ACHN (cell line): ENCODE measurements at places on chromosomes 11 and 22.
A peak's percentile ranks its signal among the peaks of the same experiment; 100 is the strongest.

GRCh38 chr11:36308577-36308976 lies 12.5 kb downstream of the PRR5L start:
- no peak for DNase-seq

DNA sequence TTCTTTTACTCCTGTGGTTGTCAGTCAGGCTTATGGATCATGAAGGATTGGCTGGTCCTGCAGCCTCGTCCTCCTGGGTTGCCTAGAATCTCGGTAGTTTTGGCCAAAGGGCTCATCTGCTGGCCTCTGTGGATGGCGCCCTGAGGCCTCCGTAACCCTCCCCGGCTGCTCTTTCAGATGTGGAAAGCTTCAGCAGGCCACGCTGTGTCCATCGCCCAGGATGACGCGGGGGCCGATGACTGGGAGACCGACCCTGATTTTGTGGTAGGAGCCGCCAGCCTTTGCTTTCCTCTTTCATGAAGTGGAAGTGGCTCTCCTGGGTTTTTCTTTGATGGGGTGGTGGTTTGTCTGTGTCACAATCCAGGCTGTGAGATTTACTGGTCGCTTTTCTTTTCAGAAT lies 8.8 kb downstream of the CTTN start:
- DNase-seq = no peak

DNA sequence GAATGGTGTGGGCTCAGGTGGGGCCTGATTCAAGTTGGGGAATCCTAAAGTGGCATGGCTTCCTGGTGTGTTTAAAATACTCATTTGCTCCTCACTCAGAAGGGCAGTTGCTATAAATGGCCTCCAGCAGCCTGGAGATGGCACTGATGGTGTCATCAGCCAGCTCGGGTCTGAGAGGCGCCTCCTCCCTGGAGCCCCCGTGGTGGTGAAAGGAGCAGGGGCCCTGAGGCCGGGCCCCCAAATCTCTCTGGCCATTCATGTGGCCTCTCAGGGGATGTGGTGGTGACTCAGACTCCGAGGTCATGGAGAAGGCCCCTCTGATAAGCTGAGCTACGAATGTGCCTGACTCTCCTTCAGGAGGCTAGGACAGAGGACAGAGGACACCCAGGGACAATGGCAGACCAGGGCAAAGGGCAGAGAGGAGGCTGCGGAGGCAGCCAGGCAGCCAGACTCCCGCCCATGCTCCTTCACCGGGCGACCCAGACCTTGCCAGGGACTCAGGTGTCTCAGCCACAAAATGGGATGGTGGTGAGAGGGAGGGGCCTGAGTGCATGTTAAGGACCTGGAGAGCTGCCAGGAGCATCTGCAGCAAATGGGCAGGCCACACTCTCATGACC lies 129.2 kb downstream of the CTTN start:
- DNase-seq = no peak

- DNase-seq = no peak
These were observed 21.8 kb upstream of the UPK3A start for GRCh38 chr22:45262931-45263462.

DNA sequence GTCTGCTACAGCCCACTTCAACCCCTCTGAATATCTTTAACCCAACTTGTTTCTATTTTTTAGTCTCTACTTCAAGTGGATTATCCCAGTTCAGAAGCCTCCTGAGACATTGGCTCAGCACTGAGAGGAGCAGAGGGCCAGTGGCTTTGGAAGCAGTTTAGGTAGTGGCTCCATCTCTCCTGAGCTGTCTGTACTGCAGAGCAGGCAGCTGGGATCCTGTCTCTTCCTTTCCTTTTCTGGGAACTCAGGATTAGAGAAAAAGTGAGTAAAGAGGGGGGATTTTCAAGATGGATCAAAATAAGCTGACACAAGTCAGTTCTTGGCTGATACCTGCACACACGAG lies 512.0 kb downstream of the OPCML start:
- DNase-seq = no peak

GRCh38 chr11:123628936-123629683 lies 25.3 kb downstream of the SCN3B start:
- no peak for DNase-seq

GRCh38 chr11:59291228-59291627 lies 67.5 kb upstream of the OR5AN1 start:
- DNase-seq = no peak

DNA sequence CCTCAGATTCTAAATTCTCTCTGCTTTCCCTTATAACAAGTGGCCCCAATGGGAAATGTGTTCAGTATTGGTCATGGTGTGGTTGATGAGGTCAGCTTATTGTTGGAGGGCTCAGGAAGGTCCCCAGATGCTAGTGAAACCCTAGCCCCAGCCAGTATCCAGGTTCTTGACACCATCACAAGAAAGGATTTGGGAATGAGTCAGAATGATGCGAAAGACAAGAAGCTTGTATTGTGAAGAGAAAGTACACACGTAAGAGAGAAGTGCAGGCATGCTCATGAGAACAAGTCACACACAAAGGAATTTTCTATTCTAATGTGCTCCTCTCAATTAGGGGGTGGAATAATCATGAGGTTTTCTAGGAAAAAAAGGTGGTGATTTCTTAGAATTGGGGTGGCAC lies 34.9 kb upstream of the TRPC6 start:
- no peak for DNase-seq

GRCh38 chr22:37351232-37351631 lies 68.9 kb downstream of the CYTH4 start:
- peak; percentile 7 for DNase-seq

DNA sequence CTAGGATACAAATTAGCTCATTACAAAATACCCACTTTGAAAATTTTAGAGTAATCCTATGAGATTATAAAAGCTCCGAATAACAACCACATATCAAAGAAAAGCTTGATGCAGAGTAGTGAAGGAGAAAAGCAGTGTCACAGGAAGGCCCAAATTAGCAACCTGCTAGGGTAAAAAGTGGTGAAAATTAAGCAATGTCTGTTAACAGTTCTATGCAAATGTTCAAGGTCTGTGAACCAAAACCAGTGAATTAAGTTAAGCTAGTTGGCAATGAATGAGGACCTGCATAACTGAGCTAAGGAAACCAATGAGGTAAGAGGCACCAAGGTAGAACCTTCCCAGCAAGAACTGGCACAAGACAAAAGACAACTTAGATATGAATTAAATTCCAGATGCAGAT lies 29.6 kb downstream of the PRDM10 start:
- DNase-seq = no peak

GRCh38 chr22:17705951-17706900 lies 67.7 kb downstream of the BCL2L13 start:
- DNase-seq = peak; percentile 93

DNA sequence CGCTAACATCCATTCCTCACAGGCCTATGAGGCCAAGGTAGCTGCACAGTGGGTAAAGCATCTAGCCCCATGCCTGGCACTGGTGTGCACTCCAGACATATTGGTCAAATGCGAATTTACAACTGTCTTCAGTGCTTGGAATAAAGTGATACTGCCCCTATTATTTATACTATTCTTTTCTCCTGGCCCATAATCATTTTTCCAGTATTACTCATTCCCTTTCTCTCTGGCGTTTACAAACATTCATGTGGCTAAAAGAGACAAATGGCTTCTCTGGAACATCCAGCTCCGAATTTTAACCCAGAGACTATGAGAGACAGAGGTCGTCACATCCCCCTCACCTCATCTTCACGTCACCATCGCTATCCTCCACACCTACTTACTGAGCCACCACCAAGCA lies 87.2 kb upstream of the PITPNB start:
- DNase-seq = no peak

DNA sequence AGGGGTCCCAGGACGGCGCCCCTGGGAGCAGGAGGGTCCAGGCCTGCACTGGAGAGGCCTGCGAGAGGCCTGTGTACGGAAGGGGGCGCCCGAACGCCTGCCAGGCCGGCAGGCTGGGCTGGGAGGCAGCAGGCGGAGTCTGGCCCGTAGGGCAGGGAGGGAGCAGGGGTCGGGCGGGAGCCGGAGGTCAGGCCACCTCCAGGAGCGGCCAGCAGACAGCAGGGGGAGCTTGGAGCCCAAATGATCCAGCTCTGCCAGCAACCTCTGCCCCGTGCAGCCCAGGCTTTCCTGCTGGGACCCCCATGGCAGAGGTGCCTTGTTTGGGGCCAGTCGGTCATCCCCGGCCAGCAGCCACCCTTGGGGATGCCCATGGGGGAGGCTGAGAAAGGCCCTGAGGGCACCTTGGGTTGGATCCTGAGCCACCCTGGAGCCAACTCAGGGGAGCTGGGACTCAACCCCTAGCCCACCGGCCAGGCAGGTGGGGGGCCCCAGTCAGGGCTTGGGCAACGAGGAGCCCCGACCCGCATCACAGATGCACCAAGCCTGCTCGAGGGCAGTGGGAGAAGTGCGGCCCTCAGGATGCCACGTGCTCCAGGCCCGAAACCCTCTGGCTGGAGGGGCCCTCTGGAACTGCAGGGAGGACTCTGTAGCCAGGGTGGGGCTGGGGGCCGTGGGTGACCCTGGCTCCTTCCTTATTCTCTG lies 9.6 kb upstream of the SYT8 start:
- DNase-seq = no peak

DNA sequence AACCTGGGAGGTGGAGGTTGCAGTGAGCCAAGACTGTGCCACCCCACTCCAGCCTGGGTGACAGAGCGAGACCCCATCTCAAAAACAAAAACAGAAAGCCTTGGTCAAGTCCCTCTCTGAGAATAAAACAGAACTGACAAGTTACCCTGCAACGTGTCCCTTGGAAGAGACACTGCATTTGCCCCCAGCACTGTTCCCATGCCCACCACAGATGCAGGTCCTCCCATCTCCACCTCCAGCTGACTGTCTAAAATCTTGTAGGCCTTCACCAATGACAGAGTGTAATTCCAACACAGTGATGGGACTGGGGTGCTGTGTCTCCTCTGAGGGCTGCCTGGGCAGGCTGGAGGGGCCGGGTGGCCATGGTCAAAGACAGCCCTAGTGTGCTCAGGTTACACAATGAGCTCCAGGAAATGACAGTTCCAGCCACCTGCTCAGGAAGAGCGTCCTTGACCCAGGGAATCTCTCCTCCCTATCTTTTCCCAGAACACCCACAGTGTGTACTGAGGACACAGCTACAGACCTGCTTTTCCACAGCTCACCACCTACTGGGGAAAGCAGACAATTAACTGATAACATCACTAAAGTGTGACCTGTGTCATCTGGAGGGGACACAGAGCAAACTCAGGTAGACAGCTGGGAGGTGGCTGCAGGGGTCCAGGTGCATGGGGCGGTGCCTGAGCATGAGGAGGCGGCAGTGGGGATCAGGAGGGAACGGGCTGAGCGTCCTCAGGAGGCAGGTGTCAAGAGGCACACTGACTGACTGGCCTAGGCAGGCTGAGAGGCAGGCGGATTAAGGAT lies 56.4 kb downstream of the ARFGAP3 start:
- no peak for DNase-seq

DNA sequence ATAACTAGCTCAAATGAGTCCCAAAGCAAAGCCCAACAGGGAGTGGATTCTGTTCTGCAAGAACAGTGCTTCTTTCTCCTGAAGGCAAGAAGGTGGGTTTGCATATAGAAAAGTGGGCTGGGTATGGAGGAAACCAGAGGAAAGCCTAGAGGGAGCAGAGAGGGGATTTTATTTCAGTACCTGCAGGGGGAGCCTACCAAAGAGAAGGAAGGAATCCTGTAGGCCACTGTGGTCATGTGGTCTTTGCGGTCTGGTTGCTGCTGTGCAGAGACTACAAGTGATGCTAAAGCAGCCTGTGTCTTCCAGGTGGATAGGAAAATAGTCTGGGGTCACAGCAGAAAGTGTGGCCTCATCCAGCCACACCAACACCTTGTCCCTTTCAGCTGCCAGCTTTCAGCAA lies 33.2 kb upstream of the ZBTB16 start:
- DNase-seq = peak; percentile 24

DNA sequence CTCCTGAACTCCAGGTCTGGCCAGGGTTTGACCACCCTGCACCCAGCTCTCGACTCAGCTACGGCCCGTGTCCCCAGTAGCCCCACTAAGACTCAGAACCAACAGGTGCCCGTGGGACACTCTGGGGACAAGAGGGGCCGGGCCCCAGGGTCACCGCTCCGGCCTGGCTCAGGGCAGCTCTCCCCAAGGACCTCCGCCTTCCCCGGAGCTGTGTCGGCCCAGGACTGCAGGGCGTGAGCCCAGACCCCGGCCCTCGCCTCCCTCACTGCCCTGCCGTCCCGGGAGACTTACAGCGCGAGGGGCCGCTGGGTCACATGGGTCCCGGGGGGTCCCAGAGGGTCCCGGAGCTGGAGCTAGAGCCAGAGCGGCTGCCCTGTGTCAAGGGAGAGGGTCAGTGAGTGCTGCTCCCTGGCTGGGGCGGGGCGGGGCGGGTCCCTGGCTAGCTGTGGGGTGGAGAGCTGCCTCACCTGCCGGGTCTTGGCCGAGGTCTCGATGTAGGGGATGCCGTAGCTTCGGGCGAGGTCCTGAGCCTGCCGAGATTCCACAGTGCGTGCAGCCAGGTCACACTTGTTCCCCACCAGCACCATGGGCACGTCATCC lies 2.3 kb downstream of the HRAS start:
- no peak for DNase-seq

GRCh38 chr11:123461164-123461563 lies 31.1 kb downstream of the GRAMD1B start:
- no peak for DNase-seq

DNA sequence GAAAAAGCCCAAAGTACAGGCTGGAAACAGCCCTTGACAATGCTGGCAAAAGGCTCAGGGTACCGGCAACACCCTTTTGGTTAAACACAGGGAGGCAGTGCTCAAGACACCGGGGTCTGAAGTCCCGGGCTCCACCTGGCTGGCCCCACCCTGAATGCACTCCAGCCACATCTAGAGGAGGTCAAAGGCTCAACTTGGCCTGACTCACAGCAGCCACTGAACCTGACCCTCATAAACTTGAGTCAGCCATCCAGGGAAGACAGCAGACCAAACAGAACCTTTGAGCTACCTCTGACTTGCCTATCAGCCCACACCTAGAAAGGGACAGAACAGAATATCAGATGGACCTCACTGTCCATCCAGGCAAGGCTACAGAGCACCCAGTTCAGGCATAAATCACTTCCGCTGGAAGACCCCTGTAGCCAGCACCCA lies 3.8 kb downstream of the CFL1 start:
- DNase-seq = no peak

GRCh38 chr11:109939166-109939810 lies 153.9 kb upstream of the ZC3H12C start:
- DNase-seq = peak; percentile 77

DNA sequence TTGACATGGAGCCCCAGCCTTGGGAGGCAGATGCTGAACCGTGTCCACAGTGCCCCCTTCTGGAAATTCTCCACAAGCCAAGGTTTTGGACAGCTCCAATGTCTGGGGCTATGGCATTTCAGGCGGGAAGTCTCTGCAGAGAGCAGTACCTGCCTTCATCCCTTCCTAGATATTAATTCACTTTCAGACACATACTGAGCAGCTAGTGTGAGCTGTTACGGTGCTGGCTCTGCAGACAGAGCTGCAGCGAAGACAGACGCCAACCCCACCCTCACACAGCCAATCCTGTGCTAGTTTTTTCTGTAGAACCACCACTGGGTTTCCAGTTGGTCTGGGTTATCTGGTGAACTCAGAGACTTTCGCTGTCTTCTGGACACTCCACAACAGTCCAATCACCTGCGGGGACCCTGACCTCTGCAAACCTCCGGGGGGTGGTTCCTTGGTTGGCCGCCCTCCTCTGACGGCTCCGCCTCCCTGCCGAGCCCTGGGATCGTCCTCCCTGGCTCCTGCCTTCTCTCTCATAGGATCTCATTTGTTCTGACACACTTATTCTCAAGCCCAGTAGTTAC lies 9.1 kb downstream of the LMF2 start:
- DNase-seq = peak; percentile 81

GRCh38 chr11:18384157-18384641 lies 10.2 kb upstream of the LDHA start:
- peak; percentile 84 for DNase-seq

- no peak for DNase-seq
These were observed 14.3 kb downstream of the LRRC75B start for GRCh38 chr22:24578355-24579257.

- no peak for DNase-seq
These were observed 745.2 kb downstream of the KCNA4 start for GRCh38 chr11:29271616-29272015.
